ENCODE measurements at places on chromosomes 7 and 10. TPM values are rescaled to one million over a fixed set of nuclear protein-coding genes. Genes with fewer than 3 reads are reported as not detected.
A peak's percentile ranks its signal among the peaks of the same experiment; 100 is the strongest.

GRCh38 chr7:96276019-96276418 is 45.9 kb downstream of the SLC25A13 start:
- no peak overlapping the region for H3K4me3 ChIP-seq
- H3K36me3 ChIP-seq: peaks cover 22% of the 10 kb centered on the region
- H3K27me3 ChIP-seq: no peaks in the 10 kb centered on the region
- no peaks in the 10 kb centered on the region for H3K4me1 ChIP-seq
- H3K27ac ChIP-seq: no peak overlapping the region

Gene PDCD11
- 51.8 TPM for total RNA-seq

DNA sequence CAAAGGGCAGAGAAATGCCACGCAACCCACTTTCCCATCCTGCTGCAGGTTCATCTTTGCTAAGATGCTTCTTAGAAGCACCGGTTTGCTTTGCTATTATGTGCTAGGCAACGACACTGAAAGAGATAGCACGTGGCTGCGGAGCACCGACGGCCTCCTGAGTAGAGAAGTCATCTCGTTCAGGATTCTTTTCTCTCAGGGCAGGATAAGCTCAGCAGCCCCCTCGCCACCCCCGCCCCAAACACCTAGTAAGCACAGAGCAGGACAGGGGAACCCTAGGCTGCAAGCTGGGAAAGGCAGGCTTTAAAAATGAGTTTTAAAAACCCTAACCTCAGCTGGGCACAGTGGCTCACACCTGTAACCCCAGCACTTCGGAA is 15.0 kb downstream of the ASB13 start:
- no peaks in the 10 kb centered on the region for H3K27me3 ChIP-seq
- no peak overlapping the region for H3K27ac ChIP-seq
- H3K4me3 ChIP-seq: no peak overlapping the region
- H3K36me3 ChIP-seq: peaks cover 3% of the 10 kb centered on the region

- H3K27ac ChIP-seq: no peak overlapping the region
- no peaks in the 10 kb centered on the region for H3K4me1 ChIP-seq
- H3K36me3 ChIP-seq: no peaks in the 10 kb centered on the region
- no peak for DNase-seq
Observed at GRCh38 chr7:31683445-31684225, 3.4 kb upstream of the PPP1R17 start.

DNA sequence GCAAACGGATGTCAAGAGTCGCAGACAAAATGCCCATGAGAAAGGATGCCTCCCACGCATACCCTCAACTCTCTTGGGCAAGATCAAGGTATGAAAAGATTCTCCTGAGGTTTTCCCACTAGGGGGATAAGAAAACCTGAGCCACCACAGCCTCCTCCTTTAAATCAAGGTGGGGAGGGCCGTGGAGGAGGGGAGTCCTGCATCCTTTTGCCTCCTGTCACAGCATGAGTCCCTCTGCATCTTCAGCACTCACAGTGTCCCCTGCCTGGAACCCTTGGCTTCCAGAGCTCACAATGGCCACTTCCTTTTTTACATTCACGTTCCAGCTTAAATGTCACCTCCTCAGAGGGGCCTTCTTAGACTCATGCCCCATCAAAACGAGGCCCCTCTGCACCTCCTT is 207.6 kb downstream of the GLI3 start:
- H3K27ac ChIP-seq: no peak overlapping the region
- no peak for DNase-seq
- H3K4me3 ChIP-seq: no peak overlapping the region
- H3K36me3 ChIP-seq: no peaks in the 10 kb centered on the region

- peaks cover 11% of the 10 kb centered on the region for H3K27me3 ChIP-seq
- DNase-seq: no peak
- no peaks in the 10 kb centered on the region for H3K4me1 ChIP-seq
- H3K27ac ChIP-seq: no peak overlapping the region
Observed at GRCh38 chr7:286266-286665, 3.7 kb upstream of the FOXL3 start.

Gene CRYGN
- total RNA-seq: not detected

GRCh38 chr10:91587710-91588638 is 44.9 kb downstream of the PPP1R3C start:
- no peaks in the 10 kb centered on the region for H3K4me1 ChIP-seq
- no peaks in the 10 kb centered on the region for H3K36me3 ChIP-seq
- no peak overlapping the region for H3K4me3 ChIP-seq
- DNase-seq: no peak
- H3K27ac ChIP-seq: no peak overlapping the region

- no peak for DNase-seq
- no peak overlapping the region for H3K27ac ChIP-seq
- no peaks in the 10 kb centered on the region for H3K36me3 ChIP-seq
- peaks cover 21% of the 10 kb centered on the region for H3K27me3 ChIP-seq
- no peaks in the 10 kb centered on the region for H3K4me1 ChIP-seq
Observed at GRCh38 chr7:94472608-94473007, 37.0 kb upstream of the CASD1 start.

GRCh38 chr10:100653957-100654781 is 91.2 kb upstream of the PAX2 start:
- peaks cover 23% of the 10 kb centered on the region for H3K4me1 ChIP-seq
- H3K4me3 ChIP-seq: peak overlapping the region; percentile 45
- no peak for DNase-seq
- no peak overlapping the region for H3K27ac ChIP-seq

GRCh38 chr7:2128601-2129322 is 104.0 kb downstream of the MAD1L1 start:
- no peak overlapping the region for H3K4me3 ChIP-seq
- no peaks in the 10 kb centered on the region for H3K36me3 ChIP-seq
- H3K27ac ChIP-seq: no peak overlapping the region
- no peak for DNase-seq

DNA sequence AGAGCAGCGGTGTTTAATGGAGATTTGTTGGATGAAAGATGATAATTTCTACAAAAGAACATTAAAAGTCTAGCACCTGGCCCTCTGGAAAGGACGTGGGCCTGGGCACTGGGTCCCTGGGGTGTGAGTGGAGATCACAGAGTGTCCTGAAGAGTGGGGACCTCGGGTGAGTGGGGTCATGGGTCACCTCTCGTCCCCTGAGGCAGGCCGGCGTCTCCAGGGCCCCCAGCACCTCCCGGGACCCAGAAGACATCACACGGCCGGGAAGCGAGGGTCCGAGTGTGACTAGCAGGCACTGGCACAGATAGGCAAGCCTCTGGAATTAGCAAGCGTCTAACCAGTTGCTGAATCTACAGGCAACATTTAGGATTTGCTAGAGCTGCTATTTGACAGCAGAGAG is 257.2 kb downstream of the MAD1L1 start:
- DNase-seq: no peak
- H3K4me1 ChIP-seq: peaks cover 13% of the 10 kb centered on the region
- no peak overlapping the region for H3K27ac ChIP-seq
- H3K4me3 ChIP-seq: no peak overlapping the region

Gene FAM25G
- not detected for total RNA-seq

GRCh38 chr7:158933468-158934139 is 77.2 kb downstream of the DYNC2I1 start:
- H3K27ac ChIP-seq: no peak overlapping the region
- H3K4me1 ChIP-seq: no peaks in the 10 kb centered on the region
- H3K4me3 ChIP-seq: no peak overlapping the region
- no peaks in the 10 kb centered on the region for H3K27me3 ChIP-seq

Gene MMRN2
- not detected for total RNA-seq

Gene SCIN
- total RNA-seq: 1.6 TPM

- no peak overlapping the region for H3K27ac ChIP-seq
- H3K27me3 ChIP-seq: no peaks in the 10 kb centered on the region
- peaks cover 6% of the 10 kb centered on the region for H3K4me1 ChIP-seq
- H3K4me3 ChIP-seq: no peak overlapping the region
- no peaks in the 10 kb centered on the region for H3K36me3 ChIP-seq
Observed at GRCh38 chr10:46560952-46561351, 4.5 kb upstream of the GPRIN2 start.

Gene SFXN4
- total RNA-seq: 20.1 TPM

DNA sequence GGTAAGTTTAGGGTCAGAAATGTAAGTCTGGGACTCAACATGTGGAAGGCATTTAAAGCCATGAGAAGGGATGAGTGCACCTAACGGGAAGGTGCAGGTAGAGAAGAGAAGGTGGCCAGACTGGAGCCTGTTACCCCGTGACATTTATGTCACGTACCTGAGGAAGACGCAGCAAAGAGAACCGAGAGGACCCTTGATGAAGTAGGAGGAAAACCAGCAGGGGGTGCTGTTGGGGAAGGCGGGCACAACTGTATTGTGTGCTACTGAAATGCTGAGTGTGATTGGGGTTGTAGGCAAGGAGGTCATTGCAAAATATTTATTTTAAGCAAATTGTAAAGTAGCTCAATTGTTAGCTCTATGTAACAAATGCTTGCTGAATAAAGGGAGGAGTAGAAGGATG is 338.2 kb upstream of the PRKCQ start:
- DNase-seq: peak; percentile 79
- H3K36me3 ChIP-seq: no peaks in the 10 kb centered on the region
- no peak overlapping the region for H3K4me3 ChIP-seq
- no peak overlapping the region for H3K27ac ChIP-seq
- H3K27me3 ChIP-seq: peaks cover 5% of the 10 kb centered on the region

- no peaks in the 10 kb centered on the region for H3K4me1 ChIP-seq
- DNase-seq: no peak
- H3K36me3 ChIP-seq: no peaks in the 10 kb centered on the region
- H3K27ac ChIP-seq: no peak overlapping the region
Observed at GRCh38 chr10:93758891-93759410, 1.2 kb downstream of the LGI1 start.

Gene HOXA6
- not detected for total RNA-seq

Gene CDNF
- total RNA-seq: 0.67 TPM

Gene OSBPL3
- total RNA-seq: 77.9 TPM

Gene CPVL
- total RNA-seq: not detected

DNA sequence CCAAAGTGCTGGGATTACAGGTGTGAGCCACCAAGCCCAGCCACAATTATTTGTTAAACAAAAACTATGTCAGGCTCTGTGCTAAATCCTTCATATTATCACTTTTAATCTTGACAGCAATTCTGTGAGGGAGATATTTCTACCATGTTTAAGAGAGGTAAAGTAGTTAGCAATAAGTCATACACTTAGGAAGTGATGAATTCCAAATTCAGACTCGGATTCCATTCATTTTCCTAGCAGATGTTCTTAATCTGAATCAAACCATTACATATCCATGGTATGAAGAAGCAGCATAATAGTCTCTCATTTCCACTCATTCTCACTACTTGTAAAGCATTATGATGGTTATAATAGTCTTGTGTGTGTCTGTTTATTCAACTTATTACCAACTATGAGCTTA is 2.9 kb upstream of the CD36 start:
- no peaks in the 10 kb centered on the region for H3K27me3 ChIP-seq
- H3K36me3 ChIP-seq: no peaks in the 10 kb centered on the region
- no peak overlapping the region for H3K4me3 ChIP-seq
- H3K27ac ChIP-seq: no peak overlapping the region
- no peaks in the 10 kb centered on the region for H3K4me1 ChIP-seq

Gene PRKCQ
- total RNA-seq: 62.6 TPM

GRCh38 chr10:97412891-97413304 is 11.8 kb upstream of the RRP12 start:
- H3K4me1 ChIP-seq: peaks cover 49% of the 10 kb centered on the region
- peak; percentile 32 for DNase-seq
- no peaks in the 10 kb centered on the region for H3K27me3 ChIP-seq
- H3K4me3 ChIP-seq: peak overlapping the region; percentile 2
- H3K36me3 ChIP-seq: no peaks in the 10 kb centered on the region
- H3K27ac ChIP-seq: peak overlapping the region; percentile 74

DNA sequence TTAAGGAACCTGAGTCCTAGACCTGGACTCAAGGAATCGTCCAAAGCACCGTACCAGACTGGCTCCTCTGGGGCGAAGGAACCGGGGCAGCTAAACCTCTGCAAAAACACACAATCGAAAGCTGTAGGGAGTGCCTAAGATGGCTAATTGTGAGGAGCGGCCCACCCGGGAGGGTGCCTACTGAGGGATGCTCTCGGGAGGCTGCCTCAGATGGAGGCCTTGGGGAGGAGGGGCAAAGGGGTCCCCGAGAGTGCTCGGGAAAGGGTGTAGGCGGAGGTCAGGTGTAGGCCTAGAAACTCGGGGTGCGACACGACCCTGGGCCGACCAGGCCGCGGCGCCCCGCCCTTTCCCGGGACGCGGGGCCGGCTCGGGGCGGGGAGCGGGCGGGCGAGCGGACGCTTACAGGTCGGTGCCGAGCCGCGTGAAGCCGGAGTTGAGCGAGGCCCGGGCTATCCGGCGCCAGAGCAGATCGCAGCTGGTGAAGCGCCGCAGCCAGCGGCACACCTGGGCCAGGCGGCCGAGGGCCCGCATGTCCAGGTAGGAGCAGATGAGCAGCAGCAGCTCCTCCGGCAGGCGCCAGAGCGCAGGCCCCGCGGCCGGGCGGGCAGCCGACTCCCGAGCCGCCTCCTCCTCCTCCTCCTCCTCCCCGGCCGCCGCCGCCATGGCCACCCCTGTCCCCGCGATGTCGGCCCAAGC is 844 bp downstream of the FBXW4 start:
- peak; percentile 64 for DNase-seq
- peak overlapping the region; percentile 97 for H3K4me3 ChIP-seq
- H3K27me3 ChIP-seq: no peaks in the 10 kb centered on the region
- peaks cover 32% of the 10 kb centered on the region for H3K4me1 ChIP-seq

Gene PAX4
- total RNA-seq: not detected

DNA sequence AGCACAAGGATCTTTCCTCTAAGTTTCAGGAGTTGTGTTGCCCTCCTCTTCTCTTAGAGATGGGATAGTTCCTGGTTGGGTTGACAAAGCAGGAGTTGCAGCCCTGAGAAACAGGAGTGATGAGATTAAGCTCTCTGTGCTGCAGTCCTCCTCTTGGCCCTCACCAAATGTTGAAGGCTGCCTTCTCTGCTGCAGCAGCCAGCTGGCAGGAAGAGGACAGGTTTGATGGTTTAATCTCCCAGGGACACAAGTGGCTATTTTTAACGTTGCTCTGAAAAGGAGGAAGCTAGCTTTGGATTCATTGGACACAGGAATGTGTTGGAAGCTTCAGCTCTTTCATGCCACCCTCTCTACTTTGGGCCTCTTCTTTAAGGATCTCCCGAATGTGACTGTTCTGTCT is 9.4 kb downstream of the STRIP2 start:
- H3K4me1 ChIP-seq: peaks cover 10% of the 10 kb centered on the region
- H3K27ac ChIP-seq: no peak overlapping the region
- no peaks in the 10 kb centered on the region for H3K27me3 ChIP-seq
- H3K4me3 ChIP-seq: no peak overlapping the region
- DNase-seq: no peak

- H3K36me3 ChIP-seq: no peaks in the 10 kb centered on the region
- peak; percentile 65 for DNase-seq
- no peak overlapping the region for H3K4me3 ChIP-seq
- no peak overlapping the region for H3K27ac ChIP-seq
- no peaks in the 10 kb centered on the region for H3K27me3 ChIP-seq
Observed at GRCh38 chr7:39746103-39746819, 122.9 kb downstream of the RALA start.

DNA sequence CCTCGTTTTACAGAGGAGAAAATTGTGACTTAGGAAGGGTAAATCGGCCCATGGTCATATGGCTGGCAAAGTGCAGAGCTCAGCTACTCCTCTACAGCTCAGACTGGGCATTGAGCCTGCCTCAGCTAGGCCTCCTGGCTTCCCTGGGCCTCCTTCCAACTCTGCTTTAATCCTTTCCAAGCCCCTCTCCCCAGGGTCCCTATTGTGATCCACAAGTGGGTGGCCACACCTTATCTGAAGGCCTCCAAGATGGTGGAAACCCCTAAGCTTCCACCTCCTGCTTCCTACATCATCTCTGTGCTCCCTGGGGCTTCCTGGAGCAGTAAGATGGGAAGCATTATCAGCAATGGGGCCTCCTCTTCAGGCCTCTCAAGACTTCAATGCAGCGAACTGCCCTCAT is 3.0 kb upstream of the LGI1 start:
- no peak for DNase-seq
- peaks cover 33% of the 10 kb centered on the region for H3K27me3 ChIP-seq
- no peak overlapping the region for H3K4me3 ChIP-seq

- H3K4me1 ChIP-seq: no peaks in the 10 kb centered on the region
- H3K4me3 ChIP-seq: no peak overlapping the region
- no peak overlapping the region for H3K27ac ChIP-seq
- no peaks in the 10 kb centered on the region for H3K27me3 ChIP-seq
- no peaks in the 10 kb centered on the region for H3K36me3 ChIP-seq
- no peak for DNase-seq
Observed at GRCh38 chr7:42730586-42730985, 181.3 kb downstream of the C7orf25 start.
